ENCODE measurements at places on chromosomes 6 and 20.

GRCh38 chr6:43765776-43766499, 4.1 kb upstream of the VEGFA start:
- DNase-seq, result no peak

- no peak for DNase-seq
Measured at GRCh38 chr20:25145131-25145530, 50.4 kb upstream of the ENTPD6 start.

GRCh38 chr20:45153147-45153546, 21.6 kb upstream of the PI3 start:
- DNase-seq, result no peak

DNA sequence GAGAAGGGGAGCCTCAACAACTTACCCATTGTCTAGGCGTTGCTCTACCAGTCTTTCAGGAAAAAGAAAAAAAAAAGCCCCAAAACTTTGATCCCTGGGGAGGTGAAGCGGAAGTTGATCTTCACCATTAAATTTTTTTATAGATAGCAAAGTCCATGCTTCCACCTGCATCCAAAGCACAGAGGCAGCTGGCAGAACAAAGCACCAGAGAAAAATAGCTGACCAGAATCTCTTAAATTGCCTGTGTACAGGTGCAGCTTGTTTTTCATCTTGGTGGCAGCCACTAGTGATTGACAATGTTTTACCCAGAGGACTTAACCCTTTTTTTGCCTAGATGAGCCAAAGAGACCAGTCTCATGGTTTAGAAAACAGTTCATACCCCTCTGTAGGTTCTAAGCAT, 86.0 kb downstream of the MYB start:
- DNase-seq, result no peak

DNA sequence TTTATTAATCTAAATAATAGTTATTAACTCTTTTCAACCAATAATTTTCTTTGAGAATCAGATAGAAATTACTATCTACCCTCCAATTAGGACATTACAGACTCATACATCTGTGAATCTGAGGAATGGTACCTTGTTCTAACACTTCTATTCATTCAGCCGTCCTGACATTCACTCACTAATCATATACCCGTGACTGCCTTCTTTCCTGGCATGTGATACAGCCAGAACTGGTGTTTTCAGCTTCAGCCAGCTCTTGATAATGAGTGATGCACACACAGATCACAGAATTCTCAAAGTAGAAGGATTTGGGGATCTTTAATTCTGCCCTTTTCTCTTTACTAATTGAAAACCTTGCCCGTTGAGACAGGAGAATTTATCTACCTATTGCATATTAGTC, 499.9 kb downstream of the UTRN start:
- DNase-seq, result no peak

DNA sequence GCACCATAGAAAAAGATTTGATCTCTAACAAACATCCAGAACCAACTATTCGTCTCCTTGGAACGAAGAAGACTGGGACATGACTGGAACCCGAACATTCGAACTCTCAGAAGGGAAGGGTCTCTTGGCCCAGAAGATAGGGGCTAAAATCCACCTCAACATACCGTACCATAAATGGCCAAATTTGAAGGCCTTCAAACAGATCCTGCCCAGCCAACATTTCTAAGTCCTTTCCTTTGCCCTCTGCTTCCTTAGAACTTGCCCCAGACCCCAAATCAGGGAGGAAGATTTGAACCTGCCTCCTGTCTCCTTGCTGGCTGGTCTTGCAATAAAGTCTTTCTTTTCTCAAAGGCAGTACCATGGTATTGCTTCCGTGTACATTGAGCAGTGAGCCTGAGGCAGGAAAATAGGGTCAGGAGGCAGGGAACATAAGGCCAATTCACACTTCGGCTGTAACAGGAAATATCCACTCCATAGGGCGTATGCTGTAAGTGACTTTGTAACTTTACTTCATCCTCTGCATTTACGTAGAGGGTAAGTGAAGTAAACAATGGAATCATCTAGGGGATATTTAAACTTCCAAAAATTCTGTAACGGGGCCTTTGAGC, 1.8 kb upstream of the PXDC1 start:
- no peak for DNase-seq

GRCh38 chr6:147244832-147245231, 40.6 kb downstream of the STXBP5 start:
- DNase-seq, result no peak

- no peak for DNase-seq
Measured at GRCh38 chr6:161257793-161258457, 15.9 kb downstream of the AGPAT4 start.

DNA sequence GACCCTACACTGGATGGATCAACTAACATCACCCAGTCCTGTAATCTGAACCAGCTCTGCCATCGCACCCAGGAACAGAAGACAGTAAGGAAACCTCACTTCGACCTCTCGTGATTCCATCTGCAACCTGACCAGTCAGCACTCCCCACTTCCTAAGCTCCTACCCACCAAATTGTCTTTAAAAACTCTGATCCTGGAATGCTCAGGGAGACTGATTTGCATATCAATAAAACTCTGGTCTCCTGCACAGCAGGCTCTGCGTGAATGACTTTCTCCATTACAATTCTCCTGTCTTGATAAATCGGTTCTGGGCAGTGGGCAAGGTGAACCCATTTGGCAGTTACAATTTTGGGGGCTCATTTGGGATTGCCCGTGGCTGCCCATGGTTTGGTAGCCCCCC, 18.3 kb upstream of the AGPAT4 start:
- no peak for DNase-seq

GRCh38 chr6:106273087-106273486, 52.5 kb downstream of the ATG5 start:
- no peak for DNase-seq

GRCh38 chr6:145895802-145896201, 68.4 kb downstream of the SHPRH start:
- no peak for DNase-seq

DNA sequence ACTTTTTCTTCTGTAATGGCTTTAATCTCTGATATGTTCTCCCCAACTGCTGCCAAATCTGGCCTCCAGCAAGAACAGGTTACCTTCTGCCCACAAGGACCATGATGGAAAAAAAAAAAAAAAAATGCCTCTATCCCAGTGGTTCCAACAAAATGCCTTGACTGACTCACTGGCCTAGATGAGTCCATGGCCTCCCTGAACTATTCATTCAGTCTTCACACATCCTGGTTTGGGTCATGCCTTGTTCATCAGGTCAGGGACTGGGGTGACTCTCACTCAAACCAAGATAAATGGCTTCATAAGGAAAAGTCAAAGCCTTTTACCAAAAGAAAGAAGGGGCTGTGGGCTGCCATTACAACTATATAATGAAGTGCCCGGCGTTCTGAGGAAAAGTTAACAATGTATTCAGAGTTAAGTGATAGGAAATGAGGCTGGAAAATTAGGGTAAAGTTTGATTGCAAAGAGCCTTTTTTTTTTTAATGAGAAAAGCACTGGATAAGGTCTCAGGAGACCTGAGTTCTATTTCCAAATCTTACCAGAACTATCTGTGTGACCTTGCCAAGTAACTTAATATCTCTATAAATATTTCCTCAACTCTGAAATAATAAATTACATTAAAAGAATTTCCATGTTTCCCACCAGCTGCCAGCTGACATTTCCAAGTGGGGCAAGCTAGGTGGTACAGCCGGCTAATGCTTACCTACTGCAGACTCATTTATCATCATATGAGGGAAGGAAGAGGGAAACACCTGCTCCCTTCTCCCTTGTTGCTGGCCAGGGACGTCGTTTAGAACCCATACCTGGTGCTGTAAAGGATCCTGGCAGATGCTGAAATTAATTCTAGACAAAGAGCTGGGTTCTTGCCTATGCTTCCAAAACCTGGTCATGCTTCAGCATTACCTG, 380.0 kb upstream of the MARCKS start:
- DNase-seq, result no peak

DNA sequence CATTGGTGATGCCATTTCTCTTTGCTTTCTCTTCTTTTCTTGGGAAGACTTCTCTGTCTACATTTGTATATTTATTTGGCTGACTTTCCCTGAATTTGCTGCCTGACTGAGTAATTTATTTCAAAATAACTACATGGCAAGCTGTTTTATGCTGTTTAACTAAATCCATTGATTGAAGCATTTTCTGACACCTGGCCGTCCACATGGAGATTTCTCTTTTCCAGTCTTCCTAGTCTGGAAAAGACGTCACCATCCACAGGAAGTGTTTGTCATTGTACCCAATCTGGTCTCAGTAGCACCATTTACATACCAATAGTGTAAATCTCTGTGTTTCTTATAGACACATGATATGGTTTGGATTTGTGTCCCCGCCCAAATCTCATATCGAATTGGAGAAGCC, 9.2 kb upstream of the MAS1L start:
- no peak for DNase-seq

DNA sequence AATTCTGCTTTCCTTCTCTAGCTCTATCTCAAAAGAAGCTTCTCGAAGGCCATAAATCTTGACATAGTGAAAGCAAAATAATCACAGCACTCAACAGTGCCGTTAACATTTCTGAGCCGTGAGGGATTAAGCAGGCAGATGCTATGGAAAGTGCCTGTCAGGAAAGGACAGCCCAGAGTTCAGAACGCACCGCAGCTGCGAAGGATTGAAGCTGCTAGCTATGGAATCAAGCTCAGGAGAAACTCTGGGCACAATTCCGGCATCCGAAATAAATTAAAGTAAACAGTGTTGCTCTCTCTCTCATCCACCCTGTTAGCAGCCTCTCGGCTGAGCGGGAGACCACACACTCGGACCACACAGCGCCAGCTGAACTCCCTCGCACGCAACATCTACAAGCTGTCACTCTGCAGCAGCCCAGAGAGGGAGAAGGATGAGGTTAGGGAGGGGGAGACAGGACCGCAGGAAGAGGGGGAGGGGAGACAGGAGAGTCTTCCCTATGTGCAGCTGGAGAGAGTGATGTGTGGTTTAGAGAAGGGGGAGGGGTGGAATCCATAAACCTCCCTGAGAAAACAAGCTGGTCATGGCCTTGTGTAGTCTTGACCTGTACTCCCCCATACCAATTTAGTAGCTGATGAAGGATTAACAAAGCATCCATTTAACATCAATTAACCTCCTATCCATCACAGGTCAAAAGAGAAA, 9.0 kb downstream of the EXOC2 start:
- DNase-seq, result no peak

DNA sequence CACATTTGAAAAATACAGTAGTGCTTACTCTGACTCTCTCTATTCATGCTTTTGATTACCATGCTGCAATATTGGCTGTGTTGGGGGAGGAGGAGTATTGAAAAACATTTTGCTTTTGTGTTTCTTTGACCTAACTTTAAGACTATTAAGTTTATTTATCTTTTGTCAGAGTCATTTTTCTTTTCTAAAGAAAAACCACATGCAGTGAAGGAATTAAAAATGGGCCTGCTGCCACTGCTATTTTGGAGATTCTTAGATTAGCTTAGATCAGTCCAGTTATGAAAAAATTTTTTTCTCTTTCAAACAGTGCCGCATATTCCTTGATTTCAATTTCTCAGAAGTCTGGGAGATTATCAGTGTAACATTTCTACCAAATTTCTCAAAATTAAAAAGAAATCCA, 36.1 kb downstream of the BCKDHB start:
- no peak for DNase-seq

DNA sequence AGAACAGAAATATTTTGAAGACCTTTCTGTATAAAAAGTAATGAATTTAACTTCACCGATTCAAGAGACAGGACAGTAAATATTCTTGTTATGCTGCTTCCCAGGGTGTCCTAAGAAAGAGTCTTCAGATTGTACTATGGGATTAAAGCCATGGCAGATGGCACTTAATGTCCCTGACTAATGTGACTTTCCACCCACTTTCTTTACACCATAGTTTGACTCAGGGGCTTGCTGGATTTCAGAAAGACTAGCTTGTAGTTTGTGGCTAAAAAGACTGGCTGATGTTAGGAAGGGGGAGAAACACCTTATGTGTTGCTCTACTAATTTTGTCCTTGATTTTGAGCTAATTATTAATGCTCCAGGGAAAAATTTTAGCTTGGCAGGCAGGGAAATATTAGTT, 75.9 kb downstream of the UTRN start:
- no peak for DNase-seq

GRCh38 chr20:61417221-61417941, 165.3 kb downstream of the CDH4 start:
- DNase-seq, result no peak

DNA sequence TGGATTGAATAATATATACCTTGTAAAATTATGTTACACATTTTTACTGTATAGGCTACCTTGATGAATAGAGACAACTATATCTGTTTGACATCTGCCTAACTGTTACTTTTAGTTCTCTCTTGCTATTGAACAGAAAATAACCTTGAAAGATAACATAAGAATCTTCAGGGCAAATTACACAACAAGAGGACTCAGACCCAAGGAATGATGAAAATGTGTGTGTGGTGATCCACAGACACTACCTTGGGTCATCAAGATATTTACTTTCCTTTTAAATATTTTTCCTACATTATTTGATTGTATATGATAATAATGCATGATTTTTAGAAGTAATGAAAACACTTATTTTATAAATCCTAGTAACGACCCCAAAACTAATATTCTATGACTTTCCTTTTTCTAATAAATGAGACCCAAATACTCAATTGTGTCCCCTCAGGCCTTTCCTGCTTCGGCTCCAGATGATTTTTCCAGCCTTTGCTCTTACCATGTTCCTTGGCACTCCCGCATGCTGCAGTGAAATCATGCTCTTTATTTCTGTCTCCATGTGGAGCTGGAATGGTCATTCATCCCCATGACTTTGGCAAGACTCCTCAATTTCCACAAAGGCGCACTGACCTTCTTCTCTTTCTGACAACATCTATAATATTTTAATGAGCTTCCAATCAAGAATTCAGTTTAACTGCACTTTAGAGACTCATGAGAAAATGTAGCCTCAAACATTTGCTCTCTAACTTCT, 187.6 kb downstream of the EPM2A start:
- no peak for DNase-seq

GRCh38 chr20:4022386-4023286, 7.3 kb upstream of the RNF24 start:
- DNase-seq, result no peak

DNA sequence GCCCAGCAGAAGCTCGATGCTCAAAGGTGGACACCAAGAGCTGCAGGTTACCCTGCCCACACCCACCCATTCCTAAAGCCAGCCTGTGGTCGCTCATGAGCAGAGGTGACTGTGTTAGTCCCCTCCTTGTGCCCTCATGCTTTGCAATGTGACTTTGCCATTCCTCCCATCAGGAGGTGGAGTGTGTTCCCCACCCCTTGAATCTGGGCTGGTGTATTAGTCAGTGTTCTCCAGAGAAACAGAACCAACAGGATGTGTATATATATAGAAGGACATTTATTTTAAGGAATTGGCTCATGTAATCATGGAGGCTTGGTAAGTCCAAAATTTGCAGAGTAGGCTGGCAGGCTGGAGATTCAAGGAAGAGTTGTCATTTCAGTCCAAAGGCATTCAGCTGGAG, 54.4 kb upstream of the RNF24 start:
- no peak for DNase-seq

GRCh38 chr6:21694168-21694567, 100.6 kb downstream of the SOX4 start:
- no peak for DNase-seq

GRCh38 chr6:24500683-24501082, 5.9 kb downstream of the ALDH5A1 start:
- DNase-seq, result no peak

Measured in stimulated activated CD4-positive, alpha-beta T cell treated with anti-CD3 and anti-CD28 coated beads, Interleukin-12 subunit alpha, Interleukin-12 subunit beta, amount 100 ng/mL, for 4 hours (primary cell).